Neural progenitor cell (in vitro differentiated cells): ENCODE measurements at places on chromosomes 4 and X. TPM values are rescaled to one million over a fixed set of nuclear protein-coding genes. Genes with fewer than 3 reads are reported as not detected.

GRCh38 chrX:45811326-45811725 is 610.6 kb upstream of the DIPK2B start:
- no peak for DNase-seq

- DNase-seq: no peak
Measured at GRCh38 chr4:140156529-140157171, 2.7 kb upstream of the MAML3 start.

DNA sequence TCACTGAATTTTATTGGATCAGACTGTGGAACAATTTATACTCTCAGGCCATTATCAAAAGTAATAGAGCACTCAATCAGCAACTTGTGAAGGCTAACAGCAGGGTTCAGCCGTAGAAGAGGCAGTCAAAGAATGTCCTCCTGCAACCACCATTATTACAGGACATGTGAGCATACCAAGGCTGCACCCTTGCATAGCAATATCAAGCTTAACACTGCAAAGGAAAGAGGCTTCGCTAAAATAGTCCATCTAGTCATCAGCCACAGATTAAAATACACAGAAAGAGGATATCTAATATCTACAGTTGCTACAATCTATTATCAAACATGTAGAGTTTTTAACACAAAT is 42.9 kb upstream of the TMPRSS11B start:
- DNase-seq: no peak

DNA sequence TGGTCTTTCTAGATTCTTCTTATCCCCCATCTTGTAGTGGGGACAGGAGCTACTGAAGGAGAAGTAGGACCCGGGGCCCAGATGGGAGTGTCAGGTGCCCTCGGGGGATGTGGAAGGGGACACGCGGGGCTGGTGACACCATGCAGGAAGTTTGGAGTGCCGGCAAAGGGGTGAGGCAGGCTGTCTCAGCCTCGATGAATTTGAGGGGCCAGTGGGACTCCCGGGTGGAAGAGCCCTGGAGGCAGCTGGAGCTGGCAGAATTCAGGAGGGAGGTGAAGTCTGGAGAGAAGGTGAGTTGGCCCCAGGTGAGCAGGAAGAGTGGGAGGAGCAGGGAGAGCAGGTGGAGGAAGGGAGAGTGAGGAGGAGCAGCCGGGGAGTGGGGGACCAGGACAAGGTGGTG is 101.7 kb downstream of the CPZ start:
- no peak for DNase-seq

GRCh38 chr4:39850727-39851126 is 127.0 kb downstream of the PDS5A start:
- DNase-seq: no peak

- no peak for DNase-seq
Measured at GRCh38 chr4:145563293-145563985, 55.7 kb upstream of the MMAA start.

Gene CENPVL1
- total RNA-seq: 0.56 and 2.0 TPM in 2 replicates

Gene TSPAN7
- total RNA-seq: 8.6 and 12.7 TPM in 2 replicates

Gene INTS6L
- 10.4 and 18.3 TPM in 2 replicates for total RNA-seq

Gene AFM
- total RNA-seq: not detected in 2 replicates
